ENCODE measurements at places on chromosomes 12 and 14. TPM values are rescaled to one million over a fixed set of nuclear protein-coding genes. Genes with fewer than 3 reads are reported as not detected.

DNA sequence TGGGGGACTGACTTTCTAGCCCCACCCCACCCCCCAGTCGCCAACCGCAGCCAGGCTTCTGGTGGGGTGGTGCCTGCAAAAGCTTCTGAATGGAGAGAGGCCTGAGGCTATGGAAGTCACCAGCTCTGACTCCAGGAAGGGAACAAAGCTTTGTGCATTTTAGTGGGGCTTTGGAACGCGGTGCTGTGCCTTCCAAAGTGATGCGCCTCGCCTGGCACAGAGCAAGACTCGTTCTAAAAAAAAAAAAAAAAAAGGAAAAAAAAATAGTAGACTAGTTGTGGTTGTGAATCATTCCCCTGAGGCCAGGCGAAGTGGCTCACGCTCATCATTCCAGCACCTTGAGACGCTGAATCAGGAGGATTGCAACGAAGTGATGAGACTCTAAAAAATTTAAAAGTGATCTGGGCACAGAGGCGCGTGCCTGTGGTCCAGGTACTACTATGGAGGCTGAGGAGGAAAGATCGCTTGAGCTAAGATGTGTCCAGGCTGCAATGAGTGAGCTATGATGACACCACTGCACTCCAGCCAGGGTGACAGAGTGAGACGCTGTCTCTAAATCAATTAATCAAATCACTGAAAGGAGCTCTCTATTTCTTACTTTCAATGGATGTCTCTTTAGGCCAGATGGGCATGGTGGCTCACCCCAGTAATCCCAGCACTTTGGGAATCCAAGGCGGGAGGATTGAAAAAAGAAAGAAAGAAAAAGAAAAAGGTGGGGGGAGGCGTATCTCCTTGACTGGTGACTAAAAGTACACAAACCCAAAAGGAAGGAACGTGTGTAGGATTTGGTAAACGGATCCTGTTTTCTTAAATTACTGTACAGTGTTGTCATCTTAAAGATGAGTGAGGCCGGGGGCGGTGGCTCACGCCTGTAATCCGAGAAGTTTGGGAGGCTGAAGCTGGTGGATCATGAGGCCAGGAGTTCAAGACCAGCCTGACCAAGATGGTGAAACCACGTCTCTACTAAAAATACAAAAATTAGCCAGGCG lies 259.6 kb upstream of the ALG10B start:
- no peak for DNase-seq

GRCh38 chr14:64191756-64192155 lies 102.4 kb downstream of the ESR2 start:
- DNase-seq = no peak

DNA sequence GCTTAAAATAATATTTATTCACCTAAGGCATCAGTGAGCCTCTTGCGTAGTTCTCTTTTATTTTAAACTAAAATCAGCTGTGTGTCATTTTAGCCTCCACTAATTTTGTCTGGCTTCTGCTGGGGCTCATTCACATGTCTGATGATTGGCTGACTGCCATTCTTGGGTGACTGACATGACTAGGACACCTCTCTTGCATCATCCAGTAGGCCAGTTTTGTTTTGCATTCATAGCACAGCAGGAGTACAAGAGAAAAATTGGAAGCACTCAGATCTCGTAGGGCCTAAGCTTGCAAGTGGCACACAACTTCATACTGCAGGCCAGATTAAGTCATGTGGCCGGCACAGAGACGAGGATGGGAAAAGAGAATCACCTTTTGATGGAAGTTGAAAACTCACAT lies 1226.5 kb downstream of the GALC start:
- no peak for DNase-seq

DNA sequence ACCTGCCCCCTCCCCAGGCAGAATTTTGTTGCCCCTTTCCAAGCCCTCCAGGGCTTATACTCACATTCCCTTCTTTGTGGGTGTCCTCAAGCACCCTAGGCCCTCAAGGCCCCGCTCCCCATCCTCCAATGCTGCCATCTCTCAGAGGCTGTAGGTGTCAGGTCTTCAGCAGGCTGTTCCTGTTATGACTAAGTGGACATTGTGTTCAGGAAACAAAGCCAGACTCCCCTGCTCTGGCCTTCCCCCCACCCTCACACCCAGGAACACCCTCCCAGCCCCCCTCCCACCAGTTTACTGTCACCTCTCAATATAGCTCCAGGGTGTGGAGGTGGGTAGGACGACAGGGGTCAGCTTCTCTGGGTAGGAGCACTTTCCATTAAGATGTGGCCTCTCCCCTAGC lies 1.4 kb upstream of the MYH6 start:
- no peak for DNase-seq

DNA sequence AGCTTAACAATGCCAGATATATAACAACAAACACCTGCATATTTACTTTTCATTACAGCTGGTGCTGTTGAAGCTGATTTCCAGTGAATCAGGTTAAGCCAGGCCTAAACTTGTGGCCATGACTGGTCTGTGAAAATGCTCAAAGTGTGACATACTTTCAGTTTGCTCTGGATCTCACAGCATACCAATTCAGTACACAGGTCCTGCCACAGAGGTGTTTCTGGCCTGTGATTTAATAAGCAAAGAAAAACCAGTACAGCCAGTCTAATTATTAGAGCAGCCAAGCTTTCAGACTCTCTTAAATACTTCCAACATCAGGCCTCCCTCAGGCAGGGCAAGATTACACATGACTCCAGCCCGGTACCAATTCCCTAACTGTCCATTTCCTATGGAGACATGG lies 27.4 kb upstream of the TMCC3 start:
- DNase-seq = no peak

DNA sequence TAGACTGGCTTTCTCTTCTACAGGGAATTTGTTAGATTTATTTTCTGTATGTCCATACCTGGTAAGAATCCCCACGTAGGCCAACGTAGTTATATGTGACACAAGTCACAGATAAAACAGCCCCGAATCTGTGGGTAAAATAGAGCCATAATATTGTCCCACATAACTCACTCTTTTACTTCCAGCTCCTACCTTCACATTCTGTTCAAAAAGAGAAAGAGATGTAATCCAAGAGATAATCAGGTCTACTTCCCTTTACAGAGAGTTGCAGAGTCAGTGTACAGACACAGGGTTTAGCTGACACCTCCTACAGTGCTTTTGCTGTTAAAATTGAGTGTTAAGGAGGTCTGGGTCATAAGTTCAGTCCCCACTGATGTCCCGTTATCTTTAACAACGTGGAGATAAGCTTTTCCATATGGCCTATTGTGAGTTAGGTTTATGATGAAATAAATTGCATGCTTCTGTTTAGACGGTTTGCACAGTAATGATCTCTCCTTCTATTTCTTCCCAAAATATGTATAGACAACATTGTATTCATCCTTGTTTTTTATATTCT lies 446.5 kb downstream of the ADAMTS20 start:
- no peak for DNase-seq

DNA sequence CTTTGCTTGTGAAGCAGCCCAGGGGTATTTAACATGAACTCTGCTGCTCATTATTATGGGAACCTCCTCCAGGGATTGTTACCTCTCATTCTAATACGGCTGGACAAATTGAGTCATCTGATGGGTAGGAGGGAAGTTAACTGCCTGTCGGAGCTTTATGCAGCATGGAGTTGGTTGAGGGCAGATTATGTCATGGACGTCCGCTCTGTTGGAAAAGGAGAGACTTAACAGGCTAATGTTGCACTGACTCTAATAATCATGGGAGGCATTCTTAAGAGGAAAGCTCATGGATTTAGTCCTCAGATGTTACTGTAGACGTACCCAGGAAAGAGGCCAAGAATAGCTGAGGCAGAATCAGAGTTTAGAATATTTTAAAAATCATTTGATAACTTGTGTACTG lies 9.9 kb downstream of the POP5 start:
- DNase-seq = no peak

DNA sequence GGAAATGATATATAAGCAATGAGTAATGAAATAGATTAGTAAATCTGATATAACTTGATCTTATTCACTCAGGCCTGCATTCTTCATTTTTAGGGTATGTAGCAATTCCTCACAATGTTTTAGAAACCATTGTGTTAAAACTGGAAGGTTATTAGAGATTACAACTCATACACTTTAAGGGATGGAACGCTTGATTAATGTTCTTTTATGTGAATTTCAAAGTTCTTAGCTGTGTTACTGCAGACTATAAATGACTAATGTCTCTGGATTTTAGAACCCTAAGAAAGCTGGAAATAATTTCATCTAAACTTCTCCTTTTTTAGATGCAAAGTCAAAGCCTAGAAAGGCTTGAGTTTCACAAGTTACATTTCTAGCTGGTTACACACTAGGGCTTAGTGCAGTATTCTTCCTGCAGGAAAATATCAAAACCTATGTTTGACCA lies 148.2 kb upstream of the CLEC14A start:
- no peak for DNase-seq

DNA sequence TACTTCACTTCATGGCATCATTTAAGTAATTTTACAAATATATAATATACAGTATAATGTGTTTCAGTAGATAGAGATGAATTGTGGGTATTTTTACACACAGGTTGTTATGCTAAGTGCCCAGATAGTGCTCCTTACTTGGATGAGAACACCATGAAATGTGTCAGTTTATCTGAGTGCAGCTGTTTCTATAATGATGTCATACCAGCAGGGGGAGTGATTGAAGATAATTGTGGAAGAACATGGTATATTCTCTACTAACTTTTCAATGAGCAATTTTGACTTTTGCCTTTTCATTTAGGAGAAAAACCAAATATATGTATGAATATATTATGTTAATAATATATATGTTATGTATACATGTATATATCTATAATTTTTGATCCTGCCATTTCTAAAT lies 221.6 kb downstream of the LRRK2 start:
- DNase-seq = no peak

DNA sequence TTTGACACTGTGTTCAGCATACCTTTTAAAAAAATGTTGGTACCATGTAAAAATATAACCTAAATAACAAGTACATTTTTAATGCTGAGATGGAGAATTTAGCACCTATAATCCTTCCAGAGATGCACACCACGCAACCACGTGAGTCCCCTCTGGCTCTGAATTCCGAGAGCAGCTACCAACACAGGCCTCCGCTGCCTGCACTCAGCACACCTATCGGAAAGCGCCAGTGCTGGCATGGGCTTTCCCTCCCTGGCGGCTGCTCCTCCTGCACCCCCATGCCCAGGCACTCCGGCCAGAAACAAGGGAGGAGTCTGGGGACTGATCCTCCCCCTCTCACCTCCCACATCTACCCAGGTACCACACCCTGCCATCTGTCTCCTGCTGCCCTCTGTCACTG lies 47.0 kb downstream of the ITPK1 start:
- no peak for DNase-seq

DNA sequence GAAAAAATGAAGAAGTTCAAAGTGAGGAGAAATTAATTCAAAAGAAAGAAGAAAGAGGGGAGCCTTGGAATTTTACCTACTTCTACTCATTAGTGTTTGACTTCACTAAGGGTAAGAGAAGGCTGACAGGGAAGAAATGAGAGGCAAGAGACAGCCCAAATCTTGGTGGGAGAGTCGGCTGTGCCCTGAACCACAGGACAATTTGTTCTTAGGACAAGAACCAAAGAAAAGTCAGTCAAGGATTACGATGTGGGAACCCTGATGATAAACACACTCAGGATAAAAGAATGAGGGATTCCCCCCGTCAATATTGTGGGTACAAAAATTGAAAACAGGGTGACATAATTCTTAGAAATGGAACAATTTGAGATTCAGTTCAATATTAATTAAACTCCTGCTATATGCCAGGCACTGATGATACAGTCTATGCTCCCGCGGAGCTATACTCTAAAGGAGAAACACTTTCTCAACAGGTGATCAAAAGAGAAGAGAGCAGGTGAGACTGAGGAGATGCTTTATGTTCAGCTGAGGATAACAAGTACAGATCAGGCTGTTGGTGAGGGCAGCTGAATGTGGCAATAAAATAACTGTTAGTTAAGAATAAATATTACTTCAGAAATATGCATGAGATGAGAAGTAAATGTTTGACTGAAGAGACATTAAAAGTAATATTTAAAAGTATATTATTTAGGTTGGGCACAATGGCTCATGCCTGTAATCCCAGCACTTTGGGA lies 175.4 kb downstream of the SLC25A21 start:
- DNase-seq = no peak

- DNase-seq = no peak
These were observed 337.3 kb upstream of the E2F7 start for GRCh38 chr12:77402716-77403115.

- DNase-seq = no peak
These were observed 13.9 kb downstream of the ERG28 start for GRCh38 chr14:75646762-75647161.

DNA sequence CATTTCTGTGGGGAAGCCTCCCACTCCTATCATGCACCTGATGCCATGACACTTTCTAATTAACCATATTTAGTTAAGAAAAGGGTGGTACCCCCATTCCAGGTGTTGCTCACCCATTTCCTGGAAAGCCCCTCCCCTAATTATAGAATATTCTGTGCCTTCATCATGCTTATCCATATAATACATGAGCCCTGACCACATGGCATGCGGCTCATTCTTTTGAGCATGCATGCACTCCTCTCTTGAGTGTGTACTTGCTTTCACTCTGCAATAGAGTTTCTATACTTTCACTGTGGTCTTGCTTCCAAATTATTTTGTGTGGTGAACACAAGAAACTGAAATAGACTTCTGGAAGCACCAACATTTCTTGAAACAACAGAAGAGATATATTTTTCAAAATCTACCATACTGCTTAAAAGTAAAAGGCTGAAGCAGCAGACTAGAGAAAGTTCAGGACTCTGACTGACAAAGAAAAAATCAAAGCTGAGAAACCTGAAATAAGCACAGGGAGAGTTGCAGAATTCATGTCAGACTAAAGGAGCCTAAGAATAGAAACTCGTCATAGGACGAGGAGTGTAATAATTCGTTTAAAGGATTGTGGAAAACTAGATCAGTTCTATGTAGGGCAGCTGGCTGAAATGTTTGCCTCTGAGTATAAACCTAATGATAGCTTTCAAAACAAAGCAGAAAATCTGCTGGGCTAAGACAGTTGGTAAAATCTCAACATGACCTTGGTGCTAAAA lies 144.8 kb downstream of the KITLG start:
- no peak for DNase-seq

- no peak for DNase-seq
These were observed 78.2 kb upstream of the PTGDR start for GRCh38 chr14:52189325-52189724.

GRCh38 chr12:67069451-67070306 lies 199.5 kb upstream of the CAND1 start:
- DNase-seq = no peak

DNA sequence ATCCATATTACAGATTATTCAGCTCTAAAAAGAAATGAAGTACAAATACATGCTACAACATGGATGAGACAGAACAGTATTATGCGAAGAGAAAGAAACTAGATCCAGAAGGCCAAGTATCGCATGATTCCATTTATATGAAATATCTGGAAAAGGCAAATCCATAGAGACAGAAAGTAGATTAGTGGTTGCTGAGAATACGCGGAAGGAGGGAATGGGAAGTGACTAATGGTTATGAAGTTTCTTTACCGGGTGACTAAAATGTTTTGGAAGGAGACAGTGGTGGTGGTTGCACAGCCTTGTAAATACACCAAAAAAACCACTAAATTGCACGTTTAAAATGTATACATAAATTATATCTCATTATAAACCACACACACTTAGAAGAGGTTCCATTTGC lies 12.5 kb downstream of the PRDM4 start:
- DNase-seq = peak; percentile 29

Gene SERPINA10
- not detected for total RNA-seq

Gene DGLUCY
- total RNA-seq = 56.1 TPM

Gene RNASE1
- total RNA-seq = 387 TPM

Gene XRCC3
- total RNA-seq = 15.5 TPM

Gene RGS6
- total RNA-seq = not detected

Gene CCDC38
- total RNA-seq = not detected

Gene RNF212B
- total RNA-seq = not detected

Gene ARHGDIB
- 438 TPM for total RNA-seq
